Mesenchymal stem cell (in vitro differentiated cells and primary cell): ENCODE measurements at places on chromosomes 13 and 19.

DNA sequence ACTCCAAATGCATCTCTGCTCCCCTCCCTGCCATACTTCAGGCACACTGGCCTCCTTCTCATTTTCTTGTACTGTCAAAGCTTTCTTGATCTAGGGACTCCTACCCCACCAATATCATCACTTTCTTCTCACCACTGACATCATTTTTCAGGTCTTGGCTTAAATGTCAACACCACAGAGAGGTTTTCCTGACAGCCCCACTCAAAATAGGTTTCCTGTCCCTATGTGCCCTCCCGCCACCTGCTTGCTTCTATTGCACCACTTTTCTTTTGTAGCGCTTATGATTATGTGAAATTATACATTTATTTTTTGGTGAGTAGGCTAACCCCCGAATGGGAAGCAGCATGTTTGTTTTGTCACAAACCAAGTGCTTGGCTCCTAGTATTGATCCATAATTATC, 164.6 kb downstream of the NDFIP2 start:
- H3K4me1 ChIP-seq = no peaks in the 10 kb centered on the region
- DNase-seq = no peak
- no peaks in the 10 kb centered on the region for H3K27me3 ChIP-seq
- no peak overlapping the region for H3K4me3 ChIP-seq
- no peak overlapping the region for H3K27ac ChIP-seq
- no peaks in the 10 kb centered on the region for H3K36me3 ChIP-seq

DNA sequence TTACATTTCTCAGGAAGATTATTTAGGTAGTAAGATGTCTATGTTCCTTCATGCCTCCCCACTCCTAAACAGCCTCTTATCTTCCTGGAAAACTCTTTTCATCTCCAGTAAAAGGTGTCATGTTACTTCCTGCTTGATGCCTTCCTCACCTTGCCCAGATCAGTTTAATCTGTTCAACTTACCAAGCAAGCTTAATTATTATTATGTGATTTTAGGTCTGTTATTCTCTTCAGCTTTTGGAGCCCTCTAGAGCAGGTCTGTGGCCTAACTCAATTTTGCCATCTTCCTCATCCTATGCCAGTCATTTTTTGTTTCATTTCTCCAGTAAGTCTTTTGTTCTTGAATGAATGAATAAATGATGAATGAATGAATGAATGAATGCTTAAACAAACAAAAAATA, 528.4 kb downstream of the DCT start:
- H3K36me3 ChIP-seq = no peaks in the 10 kb centered on the region
- no peak overlapping the region for H3K27ac ChIP-seq
- no peaks in the 10 kb centered on the region for H3K4me1 ChIP-seq
- DNase-seq = no peak

DNA sequence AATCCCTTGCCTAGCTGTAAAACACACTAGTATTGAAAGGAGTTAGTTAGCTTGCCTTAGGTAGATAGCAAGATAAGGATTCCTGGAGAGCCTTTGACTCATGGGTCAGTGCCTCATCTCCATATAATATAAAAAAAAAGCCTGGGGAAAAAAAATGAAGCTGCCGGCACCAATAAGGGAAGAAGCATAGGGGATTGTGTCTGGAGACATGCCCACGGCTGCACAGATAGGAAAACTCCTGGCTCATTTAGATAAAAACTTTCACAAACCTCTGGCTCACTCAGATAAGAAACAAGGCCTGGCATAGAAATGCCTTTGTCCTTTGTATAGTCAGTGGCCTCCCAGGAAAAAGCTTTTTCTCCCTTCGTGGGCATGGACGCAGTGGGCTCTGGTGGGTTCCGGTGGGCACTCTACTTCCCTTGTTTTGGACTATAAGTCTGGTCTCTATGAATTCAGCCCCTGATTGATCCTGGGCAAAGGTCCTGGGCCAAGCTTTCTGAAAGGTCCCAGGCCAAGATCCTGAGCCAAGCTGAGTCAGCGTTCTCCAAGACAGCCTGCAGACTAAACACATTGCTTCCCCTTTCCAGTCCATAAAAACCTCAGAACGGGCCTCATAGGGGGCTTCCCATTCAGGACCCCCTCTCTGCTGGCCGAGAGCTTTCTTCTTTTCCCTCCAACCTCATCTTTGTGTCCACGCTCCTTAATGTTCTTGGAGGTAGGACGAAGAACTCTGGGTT, 4.9 kb upstream of the OR7A17 start:
- no peaks in the 10 kb centered on the region for H3K36me3 ChIP-seq
- H3K4me1 ChIP-seq = no peaks in the 10 kb centered on the region
- H3K27me3 ChIP-seq = peaks cover 14% of the 10 kb centered on the region
- DNase-seq = no peak

GRCh38 chr19:14786421-14786851, 8.1 kb upstream of the ADGRE2 start:
- no peak overlapping the region for H3K4me3 ChIP-seq
- H3K27ac ChIP-seq = no peak overlapping the region
- H3K36me3 ChIP-seq = no peaks in the 10 kb centered on the region

GRCh38 chr13:98406427-98406826, 170.5 kb downstream of the STK24 start:
- H3K27me3 ChIP-seq = no peaks in the 10 kb centered on the region
- no peak overlapping the region for H3K4me3 ChIP-seq
- no peaks in the 10 kb centered on the region for H3K4me1 ChIP-seq
- H3K27ac ChIP-seq = no peak overlapping the region
- DNase-seq = no peak

DNA sequence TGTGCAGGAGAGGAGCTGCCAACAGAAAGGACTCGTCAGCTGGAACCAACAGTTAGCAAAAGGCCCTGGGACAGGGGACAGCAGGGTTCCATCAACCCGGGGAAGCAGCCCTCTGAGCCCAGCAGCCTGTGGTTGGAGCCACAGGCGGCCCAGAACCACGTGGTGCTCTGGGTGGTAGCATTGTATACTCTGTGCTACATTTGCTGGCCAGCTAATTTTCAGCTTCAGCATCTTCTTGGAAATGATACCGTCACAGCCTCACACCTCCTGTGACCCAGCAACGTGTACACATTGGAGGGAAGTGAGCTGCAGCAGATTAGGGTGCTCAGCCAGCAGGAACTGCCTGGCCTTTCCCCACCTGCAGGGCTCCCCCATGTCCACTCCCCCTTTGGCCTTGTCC, 13.1 kb upstream of the MTIF3 start:
- H3K36me3 ChIP-seq = no peaks in the 10 kb centered on the region
- H3K4me3 ChIP-seq = no peak overlapping the region
- H3K27ac ChIP-seq = no peak overlapping the region
- no peak for DNase-seq

DNA sequence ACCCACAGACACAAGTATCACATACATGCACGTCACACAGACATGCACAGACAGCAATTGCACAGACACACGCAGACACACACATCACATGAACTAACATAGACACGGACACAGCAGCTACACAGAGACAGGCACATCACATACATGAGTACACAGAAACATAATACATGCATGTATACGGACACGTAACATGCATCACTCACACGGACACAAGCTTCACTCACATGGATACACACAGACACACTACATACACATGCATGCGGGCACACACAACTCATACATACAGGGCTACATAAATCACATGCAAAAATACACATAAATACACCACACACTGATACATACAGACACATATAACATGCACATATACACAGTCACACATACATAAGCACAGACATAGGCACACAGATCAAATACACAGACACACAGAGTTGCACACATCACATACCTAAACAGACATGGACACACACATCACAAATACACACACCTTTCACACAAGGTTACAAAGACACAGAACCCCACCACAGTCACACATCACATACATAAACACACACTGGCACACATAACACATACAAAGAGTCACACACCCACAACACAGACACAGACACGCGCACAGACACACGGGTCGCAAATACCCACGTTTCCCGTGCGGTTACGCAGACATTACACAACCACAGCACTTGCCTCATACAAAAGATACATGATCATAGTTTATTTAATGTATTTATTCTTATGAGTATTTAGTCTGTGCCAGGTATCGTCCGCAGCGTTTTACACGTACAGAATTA, 1.1 kb upstream of the LMTK3 start:
- peaks cover 48% of the 10 kb centered on the region for H3K27me3 ChIP-seq
- H3K4me3 ChIP-seq = no peak overlapping the region
- H3K4me1 ChIP-seq = peaks cover 9% of the 10 kb centered on the region
- no peak for DNase-seq
- no peak overlapping the region for H3K27ac ChIP-seq

- H3K4me3 ChIP-seq = no peak overlapping the region
- H3K36me3 ChIP-seq = no peaks in the 10 kb centered on the region
- H3K27me3 ChIP-seq = peaks cover 16% of the 10 kb centered on the region
- H3K4me1 ChIP-seq = peaks cover 14% of the 10 kb centered on the region
These were observed 60.2 kb upstream of the CYSLTR2 start for GRCh38 chr13:48593536-48593935.

GRCh38 chr19:28424077-28424476, 788.9 kb downstream of the UQCRFS1 start:
- H3K36me3 ChIP-seq = no peaks in the 10 kb centered on the region
- DNase-seq = no peak
- H3K27me3 ChIP-seq = no peaks in the 10 kb centered on the region
- H3K27ac ChIP-seq = no peak overlapping the region
- H3K4me3 ChIP-seq = no peak overlapping the region

- peaks cover 3% of the 10 kb centered on the region for H3K4me1 ChIP-seq
- no peak overlapping the region for H3K27ac ChIP-seq
- H3K27me3 ChIP-seq = no peaks in the 10 kb centered on the region
- DNase-seq = no peak
- no peak overlapping the region for H3K4me3 ChIP-seq
These were observed 90.3 kb downstream of the LHFPL6 start for GRCh38 chr13:39512687-39513086.

GRCh38 chr13:21075379-21076249, 14.2 kb upstream of the LATS2 start:
- H3K4me1 ChIP-seq = peaks cover 5% of the 10 kb centered on the region
- H3K4me3 ChIP-seq = no peak overlapping the region
- DNase-seq = peak; percentile 57
- no peaks in the 10 kb centered on the region for H3K27me3 ChIP-seq

DNA sequence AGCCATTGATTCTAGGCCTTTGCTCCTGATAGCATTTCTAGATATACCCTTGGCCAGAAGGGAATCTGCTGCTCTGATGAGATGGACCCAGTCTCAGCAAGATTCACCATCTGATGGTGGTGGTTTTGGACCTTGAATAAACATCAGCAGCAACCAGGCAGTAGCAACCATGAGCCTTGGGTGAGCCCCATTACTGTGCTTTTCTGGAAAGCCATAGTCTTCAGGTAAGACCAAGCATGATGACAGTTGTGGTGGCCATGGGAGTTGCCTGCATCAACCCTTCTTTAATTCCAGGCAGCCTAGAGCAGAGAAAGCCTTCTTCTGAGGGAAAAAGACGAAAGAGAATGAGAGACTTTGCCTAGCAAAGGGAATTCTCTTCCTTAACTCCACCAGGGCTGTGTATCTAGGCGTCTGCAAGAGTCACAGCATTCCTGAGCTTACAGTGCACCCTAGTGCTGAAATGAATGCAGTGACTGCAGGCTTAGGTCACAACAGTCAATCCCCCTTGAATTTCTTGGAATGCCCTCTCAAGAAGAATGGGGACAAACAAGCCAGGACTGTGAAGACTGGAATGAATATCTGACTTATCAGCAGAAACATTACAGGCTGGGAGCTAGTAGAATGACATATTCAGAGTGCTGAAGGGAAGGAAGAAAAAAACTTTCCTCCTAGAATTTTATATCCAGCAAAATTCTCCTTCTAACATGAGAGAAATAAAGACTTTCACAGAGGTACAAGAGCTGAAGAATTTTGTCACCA, 942.4 kb upstream of the PCDH20 start:
- DNase-seq = peak; percentile 73
- no peaks in the 10 kb centered on the region for H3K27me3 ChIP-seq
- H3K4me3 ChIP-seq = no peak overlapping the region
- no peaks in the 10 kb centered on the region for H3K4me1 ChIP-seq

DNA sequence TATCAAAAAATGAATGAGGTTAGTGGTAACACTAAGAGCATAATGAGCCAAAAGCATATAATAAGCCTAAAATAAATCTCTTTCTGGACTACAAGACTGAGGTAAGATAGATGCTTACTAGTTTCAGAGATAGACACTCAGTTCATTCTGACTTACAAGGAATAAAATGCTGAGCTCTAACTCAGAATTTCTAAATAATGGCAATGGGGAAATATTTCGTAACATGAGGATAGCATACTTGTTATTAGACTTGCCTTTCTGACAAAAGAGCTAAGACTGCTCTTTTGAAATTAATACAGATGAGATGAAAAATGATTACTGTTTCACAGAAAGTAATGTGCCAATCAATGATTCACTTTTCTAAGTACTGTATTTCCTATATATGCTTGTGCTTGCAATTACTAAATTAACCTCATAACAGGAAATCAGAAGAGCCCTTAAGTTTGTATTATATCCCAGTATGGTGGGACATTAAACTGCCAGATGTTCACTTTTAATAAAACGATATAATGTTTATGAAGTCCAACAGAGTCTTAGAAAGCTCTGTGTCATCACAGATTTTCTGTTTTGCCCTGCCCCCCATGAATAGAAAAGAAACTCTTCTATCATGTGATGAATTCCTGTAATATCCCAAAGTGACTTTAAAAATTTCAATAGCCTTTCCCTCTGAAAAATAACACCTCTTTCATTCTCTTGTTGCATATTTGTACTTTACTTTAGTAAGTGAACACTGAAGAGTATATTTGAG, 2771.0 kb upstream of the PCDH20 start:
- no peak for DNase-seq
- no peaks in the 10 kb centered on the region for H3K4me1 ChIP-seq
- no peak overlapping the region for H3K4me3 ChIP-seq
- H3K27me3 ChIP-seq = no peaks in the 10 kb centered on the region

- DNase-seq = no peak
- no peak overlapping the region for H3K27ac ChIP-seq
- peaks cover 5% of the 10 kb centered on the region for H3K36me3 ChIP-seq
- H3K4me1 ChIP-seq = no peaks in the 10 kb centered on the region
- no peaks in the 10 kb centered on the region for H3K27me3 ChIP-seq
These were observed 17.0 kb upstream of the LPAR6 start for GRCh38 chr13:48429886-48430285.

GRCh38 chr13:101893021-101893420, 440.5 kb downstream of the ITGBL1 start:
- no peak overlapping the region for H3K4me3 ChIP-seq
- no peak for DNase-seq
- H3K4me1 ChIP-seq = no peaks in the 10 kb centered on the region
- H3K27ac ChIP-seq = no peak overlapping the region
- no peaks in the 10 kb centered on the region for H3K36me3 ChIP-seq

DNA sequence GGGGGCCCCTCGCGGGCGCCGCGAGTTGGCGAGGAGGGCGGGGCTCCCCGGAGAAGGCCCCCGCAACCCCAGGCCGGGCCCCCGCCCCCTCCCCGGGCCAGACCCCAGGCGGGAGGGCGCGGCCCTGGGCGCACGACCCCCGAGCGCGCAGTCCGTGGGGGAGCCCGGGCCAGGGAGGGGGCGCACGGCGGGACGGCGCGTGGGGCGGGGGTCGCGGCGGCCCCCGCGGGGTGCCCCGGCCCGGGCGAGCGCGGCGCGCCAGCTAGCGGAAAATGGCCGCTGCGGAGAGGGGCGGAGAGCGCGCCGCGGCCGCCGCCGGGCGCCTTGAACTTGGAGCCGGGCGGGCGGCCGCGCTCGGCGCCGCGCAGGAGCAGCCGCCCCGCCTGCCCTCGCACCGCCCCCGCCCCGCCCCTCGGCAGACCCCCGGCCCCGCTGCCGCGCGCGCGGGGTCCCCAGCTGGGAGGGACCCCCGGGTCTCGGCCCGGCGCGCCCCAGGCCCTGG, 6.4 kb upstream of the NFIC start:
- H3K4me3 ChIP-seq = peak overlapping the region; percentile 86
- peaks cover 4% of the 10 kb centered on the region for H3K36me3 ChIP-seq
